ENCODE measurements at places on chromosomes 1 and 21.

DNA sequence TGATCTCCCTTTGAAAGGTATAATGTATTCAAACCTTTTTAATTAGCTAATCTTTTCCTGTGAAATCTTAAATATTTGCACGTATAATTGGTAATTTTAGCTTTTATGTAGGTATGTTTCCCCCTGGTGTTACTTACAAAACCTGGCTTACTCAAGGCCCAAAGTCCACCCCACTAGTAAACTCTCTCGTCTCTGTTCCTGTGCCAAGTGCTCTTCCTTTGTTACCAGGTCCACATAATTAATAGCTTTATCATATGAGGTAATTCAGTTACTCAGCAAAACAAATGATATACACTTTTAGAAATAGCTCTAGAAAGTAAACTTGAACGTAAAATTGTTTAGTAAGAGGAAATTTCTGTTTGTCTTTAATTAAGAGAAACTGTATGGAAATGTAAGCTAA is 36.7 kb downstream of the NFIA start:
- no peak for DNase-seq

DNA sequence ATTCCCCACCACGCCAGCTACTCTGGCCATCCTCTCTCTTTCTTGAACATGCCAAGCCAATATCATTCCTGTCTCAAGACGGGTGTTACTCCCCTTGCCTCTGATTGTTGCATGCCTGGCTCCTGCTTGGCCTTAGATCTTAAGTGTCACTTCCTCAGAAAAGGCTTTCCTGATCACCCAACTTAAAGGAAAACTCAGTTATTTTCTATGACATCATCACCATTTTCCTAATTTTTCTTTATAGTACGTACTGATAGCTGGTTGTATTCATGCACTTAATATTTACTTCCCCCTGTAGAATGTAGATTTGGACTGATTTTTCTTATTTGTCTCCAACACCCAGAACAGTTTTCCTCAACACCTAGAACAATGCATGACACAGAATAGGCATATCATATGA is 123.8 kb upstream of the TSPAN2 start:
- no peak for DNase-seq

DNA sequence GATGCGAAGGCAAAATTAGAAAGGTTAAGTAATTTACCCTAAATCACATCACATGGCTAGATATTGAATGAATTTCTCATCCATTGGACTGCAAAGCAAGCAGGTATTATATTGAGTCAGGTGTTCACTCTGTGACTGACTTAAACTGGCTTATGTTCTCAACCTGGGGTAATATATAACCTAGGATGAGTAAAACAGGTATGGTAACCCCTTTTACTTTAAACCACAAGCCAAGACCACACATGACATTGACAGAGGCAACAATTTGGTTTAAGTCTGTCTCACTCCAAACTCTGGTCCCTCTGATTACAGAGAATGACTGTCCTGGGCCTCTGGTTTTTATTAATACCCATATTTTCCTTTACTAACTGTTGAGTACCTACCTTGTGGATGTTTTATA is 33.3 kb downstream of the MAEL start:
- DNase-seq: no peak

DNA sequence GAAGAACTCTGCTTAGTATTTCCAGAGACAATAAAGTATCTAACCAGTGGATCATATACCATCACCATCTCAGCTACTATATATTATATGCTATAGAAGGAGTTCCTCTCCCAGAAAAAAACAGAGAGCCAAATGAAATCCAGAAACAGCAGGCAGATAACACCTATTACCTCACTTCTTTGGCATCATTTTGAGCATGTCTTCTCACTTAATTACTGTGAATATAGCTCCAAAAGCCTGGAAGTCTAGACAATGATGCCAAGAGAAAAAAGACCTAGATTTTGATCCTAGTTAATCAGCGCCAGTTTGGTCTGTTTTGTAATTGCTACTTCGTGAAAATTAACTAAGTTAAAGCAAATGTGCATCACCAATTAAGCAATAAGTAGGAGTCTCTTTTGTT is 131.3 kb downstream of the EIF4G3 start:
- no peak for DNase-seq

- no peak for DNase-seq
Observed at GRCh38 chr1:151474745-151475144, 15.5 kb upstream of the POGZ start.

All from right cardiac atrium (tissue), 5 donors.